ENCODE measurements at places on chromosomes 1 and 21.

DNA sequence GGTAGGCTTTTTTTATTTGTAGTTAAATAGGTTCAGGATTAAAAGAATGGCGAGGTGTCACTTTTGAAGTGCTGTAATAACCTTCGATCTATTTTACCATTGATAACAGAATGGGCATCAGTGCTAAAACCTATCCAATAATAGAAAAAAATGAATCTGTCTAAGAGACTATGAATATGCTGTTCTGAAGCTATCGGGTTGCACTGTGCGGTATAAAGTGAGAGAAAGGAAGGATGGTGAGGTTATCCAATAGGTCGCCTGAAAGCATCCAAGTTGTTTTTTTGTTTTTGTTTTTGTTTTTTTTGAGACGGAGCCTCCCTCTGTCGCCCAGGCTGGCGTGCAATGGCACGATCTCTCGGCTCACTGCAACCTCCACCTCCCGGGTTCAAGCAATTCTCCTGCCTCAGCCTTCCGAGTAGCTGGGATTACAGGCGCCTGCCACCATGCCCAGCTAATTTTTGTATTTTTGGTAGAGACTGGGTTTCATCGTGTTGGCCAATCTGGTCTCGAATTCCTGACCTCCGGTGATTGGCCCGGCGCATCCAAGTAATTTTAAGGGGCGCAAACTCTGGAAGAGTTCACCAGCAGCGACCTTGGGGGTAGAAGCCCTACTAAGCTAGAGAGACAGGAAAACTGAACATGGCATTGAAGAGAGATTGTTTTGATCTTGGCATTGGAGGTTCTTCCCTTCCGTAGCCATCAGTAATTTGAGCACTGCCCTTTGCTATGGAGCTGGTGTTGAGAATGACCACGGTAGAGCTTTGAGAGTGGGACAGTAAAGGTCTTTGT, 8.7 kb upstream of the MDM4 start:
- peak overlapping the region; percentile 90 for H3K27ac ChIP-seq
- H3K4me1 ChIP-seq, result peaks cover 26% of the 10 kb centered on the region
- no peak for DNase-seq
- no peaks in the 10 kb centered on the region for H3K27me3 ChIP-seq
- peak overlapping the region; percentile 66 for H3K4me3 ChIP-seq

DNA sequence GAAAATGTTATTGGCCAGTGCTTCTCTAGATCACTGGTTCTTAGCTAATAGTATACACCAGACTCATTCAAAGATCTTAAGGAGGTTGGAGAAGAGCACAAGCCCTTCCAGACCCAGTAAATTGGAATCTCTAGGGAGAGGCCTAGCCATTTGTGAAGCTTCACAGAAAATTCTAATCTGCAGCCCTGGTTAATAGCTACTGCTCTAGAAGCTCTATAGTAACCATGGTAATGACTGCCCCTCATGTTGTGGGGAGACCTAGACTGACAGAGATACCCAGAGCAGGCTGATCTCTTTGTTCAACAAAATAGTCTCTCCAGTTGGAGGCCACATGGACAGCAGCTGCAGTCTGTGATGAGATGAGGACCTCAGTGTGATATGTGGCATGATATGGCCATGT, 31.7 kb downstream of the ARID1A start:
- peak overlapping the region; percentile 27 for H3K27ac ChIP-seq
- H3K4me3 ChIP-seq, result no peak overlapping the region
- DNase-seq, result no peak
- no peaks in the 10 kb centered on the region for H3K27me3 ChIP-seq

- no peak for DNase-seq
- H3K4me3 ChIP-seq, result no peak overlapping the region
- H3K4me1 ChIP-seq, result no peaks in the 10 kb centered on the region
- no peak overlapping the region for H3K27ac ChIP-seq
- no peaks in the 10 kb centered on the region for H3K27me3 ChIP-seq
- H3K36me3 ChIP-seq, result no peaks in the 10 kb centered on the region
Measured at GRCh38 chr21:42855937-42856335, 23.4 kb downstream of the WDR4 start.

DNA sequence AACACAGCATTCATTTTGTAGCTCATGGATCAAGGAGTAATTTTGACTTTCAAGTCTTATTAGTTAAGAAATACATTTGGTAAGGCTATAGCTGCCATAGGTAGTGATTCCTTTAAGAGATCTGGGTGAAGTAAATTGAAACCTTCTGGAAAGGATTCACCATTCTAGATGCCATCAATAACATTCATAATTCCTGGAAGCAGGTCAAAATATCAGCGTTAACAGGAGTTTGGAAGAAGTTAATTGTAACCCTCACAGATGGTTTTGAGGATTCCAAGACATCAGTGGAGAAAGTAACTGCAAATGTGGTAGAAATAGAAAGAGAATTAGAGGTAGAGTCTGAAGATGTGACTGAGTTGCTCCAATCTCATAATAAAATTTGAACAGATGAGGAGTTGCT, 216.6 kb downstream of the GREM2 start:
- H3K36me3 ChIP-seq, result no peaks in the 10 kb centered on the region
- H3K4me1 ChIP-seq, result no peaks in the 10 kb centered on the region
- DNase-seq, result no peak
- no peaks in the 10 kb centered on the region for H3K27me3 ChIP-seq
- no peak overlapping the region for H3K4me3 ChIP-seq
- H3K27ac ChIP-seq, result no peak overlapping the region

DNA sequence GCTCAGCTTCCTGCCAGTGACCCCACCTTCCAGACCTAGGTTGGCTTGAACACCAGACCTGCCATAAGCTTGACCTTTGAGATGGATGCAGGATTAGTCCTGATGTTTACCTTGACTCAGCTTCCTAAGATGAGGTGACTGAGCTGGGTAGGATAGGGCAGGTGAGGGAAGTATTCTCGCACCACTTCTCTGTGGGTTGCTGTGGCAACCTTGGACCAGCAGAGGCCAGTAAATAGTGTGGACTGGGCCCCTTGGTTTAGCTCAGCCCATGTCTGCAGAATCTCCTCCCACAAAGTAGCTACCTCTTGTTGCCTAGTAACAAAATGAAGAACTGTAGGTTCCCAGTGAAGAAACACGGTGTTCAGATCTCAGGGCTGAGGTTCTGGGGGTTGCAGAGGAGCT, 8.4 kb downstream of the RPS6KA1 start:
- H3K4me3 ChIP-seq, result no peak overlapping the region
- no peak for DNase-seq
- peaks cover 68% of the 10 kb centered on the region for H3K4me1 ChIP-seq
- no peaks in the 10 kb centered on the region for H3K27me3 ChIP-seq
- peak overlapping the region; percentile 32 for H3K27ac ChIP-seq
- no peaks in the 10 kb centered on the region for H3K36me3 ChIP-seq

GRCh38 chr1:29688471-29689365, 452.4 kb downstream of the PTPRU start:
- H3K27me3 ChIP-seq, result no peaks in the 10 kb centered on the region
- H3K4me3 ChIP-seq, result no peak overlapping the region
- H3K27ac ChIP-seq, result no peak overlapping the region
- H3K4me1 ChIP-seq, result no peaks in the 10 kb centered on the region
- no peaks in the 10 kb centered on the region for H3K36me3 ChIP-seq
- DNase-seq, result peak; percentile 54

GRCh38 chr1:160646711-160647328, at the start of gene SLAMF1:
SLAMF1 (minus strand) TSS chr1:160647044; CDS start chr1:160646945, 99 bp downstream.
- peak within 1 kb of the TSS; percentile 86 for H3K4me3 ChIP-seq
- no peaks in the 10 kb centered on the region for H3K27me3 ChIP-seq
- H3K36me3 ChIP-seq, result no peaks in the 10 kb centered on the region
- peak within 1 kb of the TSS; percentile 89 for H3K27ac ChIP-seq

DNA sequence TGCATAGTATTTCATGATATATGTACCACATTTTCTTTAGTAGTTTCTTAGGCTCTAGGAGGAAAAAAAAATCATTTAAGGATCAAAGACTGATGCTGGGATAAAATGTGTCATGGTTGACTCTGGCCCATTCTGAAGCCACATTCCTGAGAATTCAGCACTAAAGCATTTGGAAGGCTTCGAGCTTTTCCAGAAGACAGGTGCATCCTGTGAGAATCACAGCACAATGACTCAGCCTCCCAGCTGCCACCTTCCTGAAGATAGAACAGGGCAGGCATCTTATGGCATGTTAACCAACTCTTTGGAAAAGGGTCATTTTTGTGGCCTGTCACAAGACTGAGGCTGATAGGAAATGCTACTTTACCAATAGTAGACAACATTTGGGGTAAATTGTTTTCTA, 359.9 kb downstream of the PCP4 start:
- no peak overlapping the region for H3K27ac ChIP-seq
- H3K36me3 ChIP-seq, result no peaks in the 10 kb centered on the region
- no peak overlapping the region for H3K4me3 ChIP-seq
- no peaks in the 10 kb centered on the region for H3K27me3 ChIP-seq

DNA sequence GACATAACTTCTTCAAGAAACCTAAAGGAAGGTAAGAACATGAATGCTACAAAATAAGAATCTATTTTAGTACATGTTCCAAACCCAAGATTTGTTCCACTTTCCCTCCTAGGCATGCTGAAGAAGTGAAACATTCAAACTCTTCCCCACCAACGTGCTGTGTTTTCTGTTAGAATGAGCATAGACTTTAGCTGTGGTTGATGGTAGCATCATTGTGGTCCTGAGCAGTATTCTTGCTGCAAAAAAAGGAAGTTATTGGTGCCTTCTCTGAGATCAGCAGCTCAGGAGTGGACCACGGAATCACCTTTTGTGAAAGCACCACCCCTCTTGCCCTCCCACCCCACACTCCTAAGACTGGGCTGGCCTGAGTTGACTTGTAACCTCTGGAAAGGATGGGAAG, 100.4 kb upstream of the POGK start:
- H3K4me1 ChIP-seq, result no peaks in the 10 kb centered on the region
- H3K36me3 ChIP-seq, result no peaks in the 10 kb centered on the region
- no peak overlapping the region for H3K4me3 ChIP-seq
- no peak overlapping the region for H3K27ac ChIP-seq

DNA sequence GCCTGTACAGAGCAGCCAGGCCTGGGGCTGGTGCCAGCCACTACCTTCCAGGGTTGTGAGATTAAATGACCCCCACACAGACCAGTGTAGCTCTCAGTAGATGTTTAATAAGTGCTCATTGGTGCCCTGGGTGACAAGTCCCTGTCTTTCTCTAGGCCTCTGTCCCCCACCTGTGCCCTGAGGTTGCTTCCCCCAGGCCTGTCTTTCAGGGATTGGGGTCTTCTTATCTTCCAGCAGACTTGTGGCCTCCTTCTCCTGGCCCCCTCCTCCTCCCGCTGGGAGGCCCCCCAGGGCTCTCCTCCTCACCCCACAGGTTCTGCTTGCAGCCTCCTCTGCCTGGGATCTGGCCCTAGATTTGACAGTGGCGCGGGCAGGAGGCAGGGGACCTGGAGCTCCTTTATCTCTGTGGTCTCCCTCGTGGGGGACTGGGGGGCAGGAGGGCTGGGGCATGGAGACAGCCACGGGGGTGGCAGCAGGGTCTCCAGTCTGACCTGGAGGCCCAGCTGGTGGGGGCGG, 40.3 kb downstream of the EPHA2 start:
- H3K4me3 ChIP-seq, result no peak overlapping the region
- no peaks in the 10 kb centered on the region for H3K36me3 ChIP-seq
- H3K27me3 ChIP-seq, result no peaks in the 10 kb centered on the region
- H3K27ac ChIP-seq, result no peak overlapping the region

DNA sequence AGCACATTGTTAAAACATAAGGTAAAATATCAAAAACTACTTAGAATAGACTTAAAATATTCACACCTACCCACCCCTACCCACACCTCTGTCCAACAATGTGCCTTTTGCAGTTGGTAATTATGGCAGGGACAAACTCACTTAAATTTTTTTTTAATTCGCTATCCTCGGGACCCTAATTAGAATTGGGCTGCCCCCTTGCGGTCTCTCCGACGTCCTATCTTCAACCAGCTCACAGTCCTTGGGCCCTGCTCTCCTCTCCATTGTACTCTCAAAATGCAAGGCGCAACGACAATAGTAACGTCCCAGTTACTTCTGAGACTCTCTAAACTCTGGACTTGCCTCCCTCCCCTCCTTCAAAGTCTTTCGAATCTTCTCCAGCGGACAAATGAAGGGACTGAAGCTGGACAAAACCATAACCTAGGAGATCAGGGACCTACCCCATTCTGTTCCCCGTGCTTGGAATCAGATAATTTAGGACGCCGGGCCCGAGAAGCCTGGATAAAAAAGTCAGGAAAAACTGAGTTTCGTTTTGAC, 1.1 kb upstream of the CIART start:
- no peaks in the 10 kb centered on the region for H3K27me3 ChIP-seq
- H3K4me3 ChIP-seq, result peak overlapping the region; percentile 58
- peak overlapping the region; percentile 52 for H3K27ac ChIP-seq
- peak; percentile 38 for DNase-seq
- H3K36me3 ChIP-seq, result no peaks in the 10 kb centered on the region
- H3K4me1 ChIP-seq, result peaks cover 23% of the 10 kb centered on the region

- H3K27ac ChIP-seq, result no peak overlapping the region
- no peaks in the 10 kb centered on the region for H3K36me3 ChIP-seq
- H3K27me3 ChIP-seq, result no peaks in the 10 kb centered on the region
- DNase-seq, result no peak
Measured at GRCh38 chr1:119341372-119341947, 27.1 kb upstream of the HAO2 start.

DNA sequence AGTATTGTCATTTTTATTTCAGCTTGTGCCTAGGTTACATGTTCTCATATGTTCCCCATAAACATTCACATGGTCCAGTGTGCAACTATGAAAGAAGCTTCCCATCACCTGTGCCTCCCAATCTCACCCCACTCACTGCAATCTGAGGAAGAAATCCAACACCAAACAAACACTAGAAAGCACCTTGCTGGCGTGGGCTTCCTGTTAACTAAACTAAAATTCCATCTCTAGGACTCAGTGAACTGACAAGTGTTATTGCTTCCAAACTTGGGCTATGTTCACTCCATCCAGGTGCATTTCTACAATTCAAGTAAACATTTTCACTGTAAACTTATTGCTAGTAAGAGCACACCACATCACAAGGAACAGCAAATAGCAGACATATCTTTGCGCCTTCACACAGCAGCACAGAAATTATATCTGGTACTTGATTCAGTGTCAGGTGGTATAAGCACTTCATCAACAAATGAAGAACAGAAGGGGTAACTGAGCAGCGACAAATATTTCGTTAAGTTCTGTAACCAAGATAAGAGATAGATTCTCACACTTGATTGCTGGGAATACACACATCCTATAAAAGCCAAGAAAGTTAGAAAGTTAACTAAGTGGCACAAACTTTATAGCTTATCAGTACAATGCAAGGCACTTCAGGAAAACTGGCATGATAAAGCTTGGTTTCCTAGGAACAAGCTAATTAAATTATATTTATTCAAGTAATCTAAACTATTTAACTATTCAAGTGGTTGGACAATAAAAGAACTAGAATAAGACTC, 8.9 kb upstream of the KCNJ15 start:
- no peaks in the 10 kb centered on the region for H3K27me3 ChIP-seq
- no peaks in the 10 kb centered on the region for H3K36me3 ChIP-seq
- H3K27ac ChIP-seq, result no peak overlapping the region
- no peak for DNase-seq

DNA sequence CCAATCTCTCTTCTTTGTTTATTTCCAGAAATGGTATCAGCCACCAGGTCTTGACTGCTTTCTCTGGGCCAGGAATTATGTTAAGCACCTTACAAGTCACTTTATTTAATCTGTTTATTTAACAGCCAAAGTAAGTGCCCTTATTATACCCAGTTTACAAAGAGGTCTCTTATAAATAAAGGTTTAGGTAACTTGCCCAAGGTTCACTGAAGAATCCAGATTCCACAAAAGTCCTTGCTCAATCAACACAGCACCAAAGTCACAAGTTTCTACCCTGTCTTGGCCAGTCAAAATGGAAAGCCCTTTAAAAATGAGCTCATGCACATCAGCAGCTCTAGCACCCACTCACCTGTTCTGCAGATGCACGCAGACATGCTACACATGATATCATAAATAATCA, 28.0 kb upstream of the ATP1A1 start:
- H3K4me3 ChIP-seq, result no peak overlapping the region
- no peak for DNase-seq
- peaks cover 9% of the 10 kb centered on the region for H3K4me1 ChIP-seq
- H3K27me3 ChIP-seq, result no peaks in the 10 kb centered on the region
- no peaks in the 10 kb centered on the region for H3K36me3 ChIP-seq
